Neural crest cell (in vitro differentiated cells): ENCODE measurements at places on chromosomes 4 and X. TPM values are rescaled to one million over a fixed set of nuclear protein-coding genes. Genes with fewer than 3 reads are reported as not detected.

The SPANXN3 gene
- total RNA-seq, result not detected in 2 replicates

The SUV39H1 gene
- 20.4 and 20.8 TPM in 2 replicates for total RNA-seq

GRCh38 chr4:157983300-157983699, 189.5 kb downstream of the GASK1B start:
- no peak for DNase-seq

GRCh38 chrX:10254739-10255138, 98.0 kb downstream of the CLCN4 start:
- no peak for DNase-seq

DNA sequence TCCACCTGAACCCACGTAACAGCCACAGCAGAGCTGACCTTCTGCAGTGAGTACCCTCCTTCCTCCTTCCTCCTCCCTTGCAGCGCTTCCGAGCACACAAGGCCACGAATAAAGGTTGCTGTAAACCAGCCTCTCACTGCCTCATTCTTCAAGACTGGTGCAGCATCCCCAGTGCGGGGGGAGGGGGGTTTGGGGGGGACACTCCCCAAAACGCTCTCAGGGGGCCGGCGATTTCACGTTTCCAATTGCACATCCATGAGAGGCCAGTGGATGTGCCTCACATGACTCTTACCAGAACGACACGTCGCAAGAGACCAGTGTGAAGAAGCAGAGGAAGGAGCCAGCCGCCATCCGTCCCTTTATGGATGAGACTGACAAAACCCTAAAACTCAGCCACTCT, 5.2 kb downstream of the DHRSX start:
- DNase-seq, result no peak

DNA sequence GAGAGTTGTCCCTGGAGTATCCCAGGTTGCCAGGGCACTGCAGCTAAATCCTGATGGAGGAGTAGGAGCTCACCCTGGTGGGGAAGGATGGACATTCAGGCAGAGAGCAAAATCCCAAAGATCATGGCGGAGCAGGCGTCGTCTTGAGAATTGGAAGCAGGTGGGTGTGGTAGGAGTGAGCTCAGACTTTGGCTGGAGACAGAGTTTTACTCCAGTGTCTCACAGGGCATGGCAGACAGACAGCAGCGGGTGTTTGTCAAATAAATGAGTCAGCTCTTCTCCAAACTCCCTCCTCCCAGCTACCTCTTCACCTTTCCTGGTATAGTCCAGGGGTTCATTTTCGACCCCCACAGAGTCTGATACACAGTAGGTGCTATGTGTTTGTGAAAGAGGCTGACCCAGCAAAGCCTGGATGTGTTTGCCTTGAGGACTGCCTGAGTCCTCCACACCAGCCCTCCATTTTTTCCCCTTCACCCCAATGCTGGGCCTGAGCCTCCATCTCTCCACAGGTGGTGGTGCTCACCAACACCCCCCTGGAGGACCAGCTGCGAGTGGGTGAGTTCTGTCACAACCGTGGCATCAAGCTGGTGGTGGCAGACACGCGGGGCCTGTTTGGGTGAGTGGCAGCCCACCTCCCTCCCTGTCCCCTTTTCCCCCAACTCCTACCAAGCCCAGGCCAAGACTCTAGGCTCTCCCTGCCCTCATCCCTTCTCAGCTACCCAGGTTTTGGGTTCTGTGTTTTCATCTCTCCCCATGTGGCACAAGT, 6.9 kb downstream of the UBA1 start:
- DNase-seq, result no peak
